Fibroblast of villous mesenchyme (primary cell): ENCODE measurements at places on chromosomes 11 and 22. TPM values are rescaled to one million over a fixed set of nuclear protein-coding genes. Genes with fewer than 3 reads are reported as not detected.

KRTAP5-1 gene
- not detected in 2 replicates for total RNA-seq

PTPN5 gene
- not detected in 2 replicates for total RNA-seq

RAB38 gene
- 0.64 and 3.5 TPM in 2 replicates for total RNA-seq

SLCO2B1 gene
- under 0.01 TPM in 1 of 2 replicates, not detected in the other for total RNA-seq

ART1 gene
- total RNA-seq, result not detected in 2 replicates

OR8G5 gene
- not detected in 2 replicates for total RNA-seq

NUCB2 gene
- 79.9 and 91.5 TPM in 2 replicates for total RNA-seq

MICAL2 gene
- 164 and 323 TPM in 2 replicates for total RNA-seq

SYTL2 gene
- total RNA-seq, result 10.8 and 28.3 TPM in 2 replicates

PAMR1 gene
- 416 and 493 TPM in 2 replicates for total RNA-seq

TTC9C gene
- total RNA-seq, result 28.0 and 36.7 TPM in 2 replicates

PTPRCAP gene
- total RNA-seq, result 0.32 TPM in 1 of 2 replicates, not detected in the other

CDC42BPG gene
- total RNA-seq, result under 0.01 TPM in 2 replicates

NAV2 gene
- 11.2 and 11.3 TPM in 2 replicates for total RNA-seq

NAALADL1 gene
- total RNA-seq, result 23.7 and 27.4 TPM in 2 replicates

HIC2 gene
- total RNA-seq, result 2.9 and 3.0 TPM in 2 replicates

NXPE2 gene
- not detected in 2 replicates for total RNA-seq

KCTD14 gene
- 0.97 and 4.3 TPM in 2 replicates for total RNA-seq

NDUFS3 gene
- 66.1 and 70.5 TPM in 2 replicates for total RNA-seq

PNPLA3 gene
- 5.5 and 8.2 TPM in 2 replicates for total RNA-seq

PAFAH1B2 gene
- total RNA-seq, result 132 and 200 TPM in 2 replicates

RAG1 gene
- 0.32 and 0.86 TPM in 2 replicates for total RNA-seq

MPEG1 gene
- total RNA-seq, result not detected in 2 replicates

GLYAT gene
- not detected in 2 replicates for total RNA-seq

MICAL3 gene
- 24.2 and 39.7 TPM in 2 replicates for total RNA-seq

GDPD4 gene
- 0.43 and 0.64 TPM in 2 replicates for total RNA-seq

PIWIL4 gene
- 0.64 and 0.86 TPM in 2 replicates for total RNA-seq

MUC5AC gene
- total RNA-seq, result not detected in 2 replicates

CDHR5 gene
- total RNA-seq, result not detected in 2 replicates

APOA5 gene
- total RNA-seq, result not detected in 2 replicates

OR52N2 gene
- not detected in 2 replicates for total RNA-seq

KRTAP5-11 gene
- total RNA-seq, result not detected in 2 replicates
